Ecto neural progenitor cell (in vitro differentiated cells): ENCODE measurements at places on chromosomes 2 and 18.

DNA sequence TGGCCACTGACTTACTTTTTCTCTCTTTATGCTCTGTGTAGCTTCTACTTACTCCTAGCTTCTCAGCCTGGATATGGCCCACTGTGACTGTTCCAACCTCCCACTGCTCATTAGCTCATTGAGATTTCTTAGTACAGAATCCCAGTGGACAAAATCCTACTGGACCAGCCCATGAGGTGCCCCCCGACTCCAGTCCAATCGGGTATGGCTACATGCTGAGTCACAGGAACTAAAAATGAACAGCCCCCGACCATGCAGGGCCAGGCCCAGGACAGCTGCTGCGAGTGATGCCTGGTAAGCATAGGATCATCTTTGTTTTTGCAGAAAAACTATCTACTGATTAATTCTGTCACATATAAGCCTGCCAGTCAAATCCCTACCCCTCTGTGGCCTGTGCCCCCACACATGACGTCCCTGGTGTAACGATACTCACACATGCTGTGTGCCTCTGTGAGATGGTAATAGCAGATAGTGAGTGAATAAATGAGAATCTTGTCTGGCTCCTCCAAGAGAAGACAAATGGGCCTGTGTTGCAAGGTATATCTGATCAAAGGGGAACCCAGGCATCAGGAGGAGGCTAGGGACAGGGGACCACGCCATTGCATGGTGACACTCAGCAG lies 85.9 kb upstream of the KLF7 start:
- DNase-seq = no peak

DNA sequence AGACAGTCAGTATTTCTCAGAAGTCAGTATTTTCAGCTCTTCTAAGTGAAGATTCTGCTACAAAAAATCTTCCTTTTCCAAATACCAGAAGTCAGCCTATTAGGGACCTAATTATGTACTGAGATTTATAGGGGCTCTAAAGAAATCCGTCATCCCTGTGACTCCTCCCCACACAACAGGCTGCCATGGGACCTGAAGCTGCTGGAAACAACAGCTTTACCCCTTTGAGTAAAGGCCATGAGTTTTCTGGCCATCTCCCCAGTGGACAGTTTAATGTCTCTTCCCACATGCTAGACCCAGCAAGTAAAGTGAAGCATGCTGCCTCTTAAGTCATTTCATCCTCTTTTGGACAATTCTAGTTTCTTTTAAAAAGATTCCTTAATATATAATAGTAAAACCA lies 255.7 kb upstream of the ACVR2A start:
- DNase-seq = no peak

GRCh38 chr2:84808279-84808678 lies 72.6 kb downstream of the TRABD2A start:
- DNase-seq = no peak

DNA sequence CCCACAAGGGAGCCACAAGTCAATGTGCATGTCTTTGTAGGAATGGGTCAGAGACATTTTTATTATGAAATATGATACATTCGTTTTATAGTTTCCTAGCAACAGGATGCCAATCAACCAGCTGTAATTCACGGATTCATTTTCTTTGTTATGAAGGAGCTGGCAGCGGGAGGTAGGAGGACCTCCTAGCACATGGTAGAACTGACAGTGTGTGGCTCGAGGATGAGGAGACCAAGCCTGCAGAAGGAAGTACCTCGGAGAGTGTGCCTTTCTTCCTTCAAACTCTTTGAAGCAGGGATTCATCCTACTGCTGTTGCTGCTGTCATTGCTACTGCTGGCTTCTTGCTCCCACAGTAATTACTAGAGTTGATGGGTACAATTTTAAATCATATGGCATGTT lies 504.8 kb upstream of the KLHL29 start:
- no peak for DNase-seq

DNA sequence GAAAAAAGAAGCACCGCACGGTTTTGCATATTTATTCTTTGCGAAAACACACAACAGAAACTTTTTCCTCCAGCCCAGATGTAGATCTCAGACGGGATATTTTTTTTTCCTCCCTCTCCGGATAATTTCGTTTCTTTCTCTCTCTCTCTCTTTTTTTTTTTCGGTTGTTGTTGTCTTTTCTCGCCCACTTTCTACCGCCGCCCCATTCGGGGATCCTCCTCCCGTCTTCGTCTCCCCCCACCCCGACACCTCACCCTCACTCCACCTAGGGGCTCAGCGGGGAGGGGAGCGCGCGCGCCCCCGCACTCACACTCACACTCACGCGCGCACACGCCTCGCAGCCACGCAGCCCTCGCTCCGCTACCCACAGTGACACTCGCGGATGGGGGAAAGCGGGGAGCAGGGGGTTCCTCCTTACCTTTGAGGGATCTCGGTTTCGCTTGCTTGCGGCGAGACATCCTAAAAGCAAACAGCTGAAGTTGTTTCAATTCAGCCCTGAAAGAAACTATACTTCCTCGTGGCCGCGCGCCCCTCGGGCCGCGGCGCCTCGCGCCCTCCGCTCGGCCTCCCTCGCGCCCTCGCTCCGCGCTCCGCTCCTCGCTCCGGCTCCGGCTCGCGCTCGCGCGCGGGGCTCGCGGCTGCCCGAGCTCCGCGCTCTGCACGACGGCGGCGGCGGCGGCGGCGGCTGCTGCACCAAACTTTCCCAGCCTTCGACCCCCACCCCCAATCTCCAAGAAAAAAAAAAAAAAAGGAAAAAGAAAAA lies 1.3 kb downstream of the ZNF521 start:
- peak; percentile 52 for DNase-seq

DNA sequence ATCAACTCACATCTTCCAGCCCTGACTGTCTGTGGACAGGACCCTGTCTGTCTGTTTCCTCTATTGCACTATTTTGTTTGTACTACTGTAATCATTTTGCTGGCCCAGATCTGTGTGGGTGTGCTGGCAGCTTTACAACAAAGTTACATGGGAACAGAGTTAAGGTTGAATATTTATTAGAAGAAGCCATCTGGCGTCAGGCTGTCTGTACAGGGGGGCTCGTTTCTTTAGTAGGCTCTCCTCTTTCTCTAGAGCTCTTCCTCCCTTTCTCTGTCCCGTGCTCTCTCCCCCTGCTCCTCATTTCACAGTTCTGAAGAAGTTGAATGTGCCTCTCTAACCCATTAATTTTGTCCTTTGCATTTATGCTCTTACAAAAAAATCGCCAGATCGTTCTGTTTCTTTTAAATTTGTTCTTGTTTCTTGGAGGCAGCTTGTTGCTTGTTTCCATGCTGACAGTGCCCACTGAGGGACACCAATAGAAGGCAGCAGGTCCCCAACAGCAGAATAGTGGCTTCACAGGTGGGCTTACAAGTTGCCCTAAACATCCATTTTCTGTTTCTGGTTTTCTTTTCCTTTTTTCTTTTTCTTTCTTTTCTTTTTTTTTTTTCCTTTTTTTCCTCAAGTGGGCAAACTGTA lies 315.2 kb upstream of the ZEB2 start:
- no peak for DNase-seq

DNA sequence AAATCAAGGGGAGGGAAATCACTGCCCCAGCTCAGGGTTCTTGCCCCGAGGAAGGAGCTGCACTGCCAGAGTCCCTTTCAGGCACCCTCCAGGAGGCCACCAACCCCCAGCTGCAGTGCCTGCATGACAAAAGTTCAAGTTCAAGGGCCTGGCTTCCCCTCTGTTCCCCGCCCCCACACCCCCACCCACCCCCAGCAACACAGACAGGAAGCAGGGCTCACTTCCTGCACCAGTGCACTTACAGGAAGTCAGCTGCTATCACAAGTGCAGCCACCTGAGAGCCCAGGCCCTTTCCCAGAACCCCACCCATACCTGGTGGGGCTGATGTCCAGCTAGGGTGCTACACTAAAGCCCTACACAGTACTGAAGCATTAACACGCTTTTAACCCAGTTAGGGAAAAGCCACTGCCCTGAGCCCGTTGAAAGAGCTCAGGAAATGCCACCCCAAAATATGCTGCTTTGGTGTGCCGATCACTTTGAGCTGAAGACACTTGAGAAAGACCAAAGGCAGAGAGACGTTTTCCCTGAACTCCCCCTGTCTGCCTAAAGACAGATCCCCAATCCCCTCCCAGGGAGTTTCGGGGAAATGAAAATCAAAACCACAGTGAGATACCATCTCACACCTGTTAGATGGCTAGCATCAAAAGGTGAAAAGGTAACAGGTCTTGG lies 109.9 kb upstream of the CAB39 start:
- DNase-seq = no peak

GRCh38 chr2:184793176-184793575 lies 194.8 kb downstream of the ZNF804A start:
- DNase-seq = no peak

- no peak for DNase-seq
Observed at GRCh38 chr18:50002781-50003180, 189.4 kb upstream of the ACAA2 start.

GRCh38 chr2:10042301-10043161 lies 819 bp upstream of the KLF11 start:
- peak; percentile 79 for DNase-seq

- no peak for DNase-seq
Observed at GRCh38 chr2:226970362-226970761, 134.5 kb downstream of the RHBDD1 start.

DNA sequence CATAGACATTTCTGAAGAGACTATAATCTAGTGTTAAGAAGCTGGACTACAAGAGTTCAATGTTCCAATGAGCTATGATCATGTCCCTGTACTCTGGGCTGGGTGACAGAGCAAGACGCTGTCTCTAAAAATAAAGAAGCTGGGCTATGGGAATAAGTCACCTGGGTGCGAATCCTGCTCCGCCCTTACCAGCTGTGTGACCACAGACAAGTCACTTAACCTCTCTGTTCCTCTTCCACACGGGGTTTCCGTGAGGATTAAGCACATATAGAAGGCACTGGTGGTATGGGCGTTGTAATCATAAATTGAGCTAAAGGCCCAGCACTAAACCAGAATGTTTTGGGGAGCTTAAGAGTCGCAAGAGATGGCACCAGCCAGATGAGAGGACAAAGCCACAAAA lies 178.5 kb downstream of the HAUS1 start:
- DNase-seq = no peak

- DNase-seq = no peak
Observed at GRCh38 chr2:100228967-100229366, 86.6 kb upstream of the AFF3 start.

GRCh38 chr2:240584486-240585031 lies 2.0 kb upstream of the CAPN10 start:
- DNase-seq = no peak

DNA sequence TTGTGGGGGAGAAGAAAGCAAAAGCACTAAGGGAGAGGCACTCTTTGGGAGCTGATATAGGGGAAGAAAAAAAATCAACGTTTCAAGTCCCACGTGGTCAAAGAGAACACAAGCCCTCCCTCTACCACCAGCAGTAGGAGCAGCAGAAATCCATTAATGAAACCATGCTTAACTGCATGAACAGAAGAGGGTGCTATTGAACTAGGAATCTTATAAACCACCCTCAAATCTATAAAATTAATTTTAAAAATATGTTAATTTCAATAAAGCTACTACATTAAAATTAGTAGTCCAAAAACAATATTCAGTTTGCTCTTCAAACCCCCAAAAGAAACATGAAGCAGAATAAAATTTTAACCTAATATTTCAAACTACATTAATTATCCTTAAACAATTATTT lies 147.8 kb downstream of the TMEM18 start:
- DNase-seq = no peak
